ENCODE measurements at places on chromosomes 11 and 22.
A peak's percentile ranks its signal among the peaks of the same experiment; 100 is the strongest.

DNA sequence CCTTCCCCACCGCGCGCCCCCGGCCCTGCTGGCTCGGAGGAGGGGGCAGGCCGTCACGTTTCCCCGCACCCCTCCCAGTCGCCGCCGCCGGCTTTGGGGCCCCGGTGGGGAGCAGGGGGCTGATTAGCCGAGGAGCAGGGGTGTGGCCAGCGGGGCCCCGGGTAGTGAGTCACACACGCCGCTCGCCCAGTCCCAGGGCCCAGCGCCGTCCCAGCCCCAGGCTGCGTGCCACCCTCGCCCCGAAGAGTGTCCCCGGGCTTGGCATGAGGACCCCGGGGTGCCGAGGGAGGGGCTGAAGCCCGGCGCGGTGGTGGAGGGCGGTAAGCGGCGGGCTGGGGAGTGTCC is 34.4 kb downstream of the PRDM11 start:
- peak; percentile 51 for DNase-seq

- DNase-seq = no peak
These were observed 25.3 kb downstream of the STIM1 start for GRCh38 chr11:3880724-3881123.

DNA sequence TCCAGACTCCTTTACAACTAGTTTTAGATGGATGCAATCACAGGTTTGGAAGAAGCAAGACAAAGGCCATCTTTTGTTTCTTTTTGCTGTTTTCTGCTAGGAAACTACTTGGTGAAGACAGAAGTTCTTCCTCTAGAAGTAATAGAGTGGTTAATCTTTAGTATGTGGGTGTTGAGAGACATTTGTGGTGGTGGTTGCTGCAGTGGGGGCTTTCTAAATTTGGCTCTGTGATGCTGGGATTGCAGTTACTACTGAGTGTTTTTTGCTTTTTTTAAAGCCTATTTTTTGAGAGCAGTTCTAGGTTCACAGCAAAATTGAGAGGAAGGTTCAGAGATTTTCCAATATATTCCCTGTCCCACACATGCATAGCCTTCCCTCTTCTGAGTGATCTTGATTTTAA is 120.0 kb downstream of the AASDHPPT start:
- DNase-seq = no peak

- DNase-seq = no peak
These were observed 5.6 kb downstream of the ZFPL1 start for GRCh38 chr11:65089621-65090020.

GRCh38 chr11:107856180-107856980 is 2.2 kb downstream of the SLC35F2 start:
- peak; percentile 39 for DNase-seq

DNA sequence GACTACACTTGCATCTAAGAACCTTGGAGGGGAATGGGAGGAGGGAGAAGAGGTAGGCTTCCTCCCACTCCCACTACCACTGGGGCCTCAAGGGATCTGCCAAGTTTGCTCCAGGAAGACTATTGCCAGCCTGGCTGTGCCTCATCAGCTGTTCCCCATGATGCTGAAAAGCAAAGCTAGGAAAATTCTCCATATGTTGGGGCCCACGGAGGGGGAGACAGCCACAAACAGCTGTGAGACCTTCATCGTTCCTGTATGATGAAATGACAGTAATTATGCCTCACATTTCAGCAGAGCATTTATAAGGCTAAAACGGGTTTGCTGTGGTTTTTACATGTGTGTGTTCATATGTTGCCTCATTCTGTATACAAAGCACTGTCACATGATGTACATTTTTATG is 6.7 kb downstream of the DSCAML1 start:
- DNase-seq = no peak

DNA sequence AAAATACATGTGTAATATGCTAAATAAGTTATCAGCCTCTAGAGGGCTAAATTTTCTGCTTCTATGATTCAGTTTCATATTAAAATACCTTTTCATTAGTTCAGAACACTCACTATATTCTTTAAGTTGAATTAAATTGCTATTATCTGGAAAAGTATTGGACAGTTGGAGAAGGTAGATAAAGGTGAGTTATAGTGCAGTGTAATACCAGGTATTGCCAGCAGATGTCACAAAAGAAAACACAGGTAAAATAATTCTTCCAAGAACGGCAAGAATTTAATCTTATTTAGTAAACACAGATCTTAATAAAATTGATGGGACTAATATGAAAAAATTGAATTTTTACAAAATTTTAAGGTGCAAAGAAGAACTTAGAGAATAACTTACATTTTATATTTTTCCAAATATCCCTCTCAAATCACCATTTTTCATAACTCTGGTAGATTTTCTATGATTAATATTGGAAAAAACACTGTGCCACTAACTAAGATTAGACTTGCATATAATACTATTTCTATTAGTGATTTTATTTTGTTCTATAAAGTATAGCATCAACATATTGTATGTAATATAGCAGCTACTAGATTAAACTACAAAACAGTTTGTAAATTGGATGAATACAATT is 1.7 kb upstream of the LRRC4C start:
- DNase-seq = no peak

DNA sequence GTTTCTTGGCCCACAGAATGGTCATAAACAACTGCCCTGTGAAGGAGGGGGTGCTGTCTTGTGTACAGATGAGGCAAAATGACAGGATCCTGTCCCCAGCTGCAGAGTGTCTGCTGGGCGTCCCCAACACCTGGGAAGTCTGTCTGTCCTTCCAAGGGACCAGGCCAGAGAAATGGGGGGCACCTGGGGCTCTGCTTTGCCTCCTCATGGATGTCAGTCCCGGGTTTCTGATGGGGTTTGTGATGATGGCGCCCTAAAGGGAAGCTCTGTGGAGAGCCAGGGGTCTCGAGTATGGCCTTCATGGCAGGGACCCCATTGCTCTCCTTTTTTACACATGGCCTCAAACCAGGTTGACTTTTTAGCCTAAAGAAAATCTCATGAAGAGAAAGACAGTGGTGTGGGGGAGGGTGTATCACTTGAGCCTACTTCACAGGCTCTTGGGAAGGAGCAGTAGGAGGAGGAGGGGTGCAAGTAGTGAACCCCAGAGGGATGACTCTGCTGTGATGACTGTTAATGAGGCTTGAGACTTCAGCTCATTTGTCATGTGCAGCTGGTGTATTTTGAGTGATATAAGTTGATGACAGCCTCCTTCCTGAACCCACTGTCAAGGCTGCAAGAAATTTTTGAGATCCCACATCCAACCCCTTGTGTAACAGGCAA is 40.6 kb upstream of the TUB start:
- DNase-seq = no peak

- no peak for DNase-seq
These were observed 109.4 kb downstream of the GRIA4 start for GRCh38 chr11:105719073-105719822.

All from Kasumi-1 (cell line).